Activated CD8-positive, alpha-beta memory T cell treated with anti-CD3 and anti-CD28 coated beads for 48 hours (primary cell): ENCODE measurements at places on chromosomes 4 and X.

- DNase-seq = no peak
Measured at GRCh38 chr4:150387981-150388380, 194.0 kb upstream of the MAB21L2 start.

DNA sequence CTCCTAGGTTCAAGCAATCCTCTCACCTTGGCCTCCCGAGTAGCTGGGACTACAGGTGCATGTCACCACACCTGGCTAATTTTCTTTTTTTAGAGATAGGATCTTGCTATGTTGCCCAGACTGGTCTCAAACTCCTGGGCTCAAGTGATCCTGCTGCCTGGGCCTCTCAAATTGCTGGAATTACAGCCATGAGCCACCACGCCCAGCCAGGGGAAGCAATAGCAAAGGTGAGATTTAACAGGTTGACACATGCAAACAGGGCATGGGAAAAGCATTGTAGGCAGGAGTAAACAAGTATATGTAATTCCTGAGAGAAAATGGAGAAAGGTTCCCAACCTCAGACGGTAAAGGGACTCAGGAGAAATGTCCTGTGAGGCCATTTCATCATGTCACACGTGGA, 33.6 kb upstream of the TBL1X start:
- no peak for DNase-seq

DNA sequence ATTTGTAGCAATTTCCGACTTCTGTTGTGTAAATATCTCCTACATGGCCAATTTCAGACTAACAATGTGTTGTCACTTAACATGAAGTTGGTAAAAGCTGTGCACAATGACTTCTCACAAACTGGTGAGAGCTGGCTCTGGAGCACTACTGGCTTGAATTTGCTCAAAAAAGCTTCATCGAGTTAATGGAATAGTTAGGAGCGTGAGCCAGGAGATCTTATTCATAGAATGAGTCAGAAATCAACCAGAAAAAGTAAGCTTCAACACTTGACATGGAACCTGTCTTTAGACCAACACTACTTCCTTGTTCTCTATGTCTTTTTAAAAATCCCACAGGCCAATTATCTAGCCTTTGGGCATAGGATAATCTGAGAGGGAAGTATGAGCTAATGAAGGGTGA, 7.9 kb upstream of the CHRDL1 start:
- no peak for DNase-seq

DNA sequence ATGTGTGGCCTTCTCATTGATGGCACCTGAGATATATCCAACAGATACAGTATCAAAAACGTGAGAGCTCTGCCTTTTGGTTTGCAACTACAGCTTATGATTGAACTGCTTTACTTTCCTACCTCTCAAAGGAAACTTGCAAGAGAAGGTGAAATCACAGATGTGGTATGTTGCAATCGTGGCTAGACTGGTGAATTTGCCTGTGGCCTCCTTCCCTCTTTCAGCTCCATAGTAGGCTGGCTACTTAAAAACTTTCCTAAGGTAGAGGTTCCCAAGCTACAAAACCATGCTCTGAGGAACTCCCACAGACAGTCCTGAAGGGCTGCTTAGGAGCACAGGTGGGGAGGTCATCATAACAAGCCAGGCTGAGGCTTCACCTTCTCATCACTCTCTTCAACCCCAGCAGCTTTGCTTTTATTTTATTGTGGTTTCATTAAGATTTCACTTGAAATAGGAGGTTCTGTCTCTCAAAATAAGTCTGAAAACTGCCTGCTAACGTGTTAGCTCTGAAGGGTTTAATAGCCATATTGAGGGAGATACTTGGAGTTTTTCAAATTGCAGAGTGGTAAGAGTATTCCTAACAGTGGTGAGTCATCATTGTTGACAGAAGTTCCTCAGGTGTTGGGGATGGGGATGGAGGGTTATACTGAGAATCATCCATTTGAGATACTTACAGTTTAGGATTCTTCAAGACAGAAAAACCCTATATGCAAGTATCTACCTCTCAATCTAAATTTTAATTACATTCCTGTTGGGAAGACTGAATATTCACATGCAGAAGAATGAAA, 93.5 kb upstream of the UCP1 start:
- no peak for DNase-seq

- no peak for DNase-seq
Measured at GRCh38 chrX:81054904-81055303, 146.8 kb downstream of the HMGN5 start.

- no peak for DNase-seq
Measured at GRCh38 chrX:54807524-54808108, at the start of gene MAGED2. Gene MAGED2, plus strand, starts transcription at chrX:54807745. Its CDS starts 1,587 bp downstream, at chrX:54809332.

DNA sequence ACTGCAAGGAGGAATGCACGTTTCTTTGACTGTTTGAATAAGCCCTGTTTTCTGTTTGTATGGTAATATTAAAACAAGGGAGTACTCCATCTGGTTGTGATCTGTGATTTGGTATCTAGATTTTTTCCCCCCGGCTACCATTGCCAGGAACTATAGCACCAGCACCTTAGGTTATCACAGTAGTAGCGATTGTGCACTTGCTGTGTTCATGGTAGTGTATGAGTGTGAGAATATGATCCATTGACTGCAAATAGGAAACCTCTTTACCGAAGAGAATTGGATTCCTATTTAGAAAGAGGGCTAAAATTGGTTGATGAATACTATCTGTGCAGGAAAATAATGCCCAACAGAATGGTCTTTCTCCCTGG, 69.9 kb downstream of the LARP7 start:
- DNase-seq = no peak

DNA sequence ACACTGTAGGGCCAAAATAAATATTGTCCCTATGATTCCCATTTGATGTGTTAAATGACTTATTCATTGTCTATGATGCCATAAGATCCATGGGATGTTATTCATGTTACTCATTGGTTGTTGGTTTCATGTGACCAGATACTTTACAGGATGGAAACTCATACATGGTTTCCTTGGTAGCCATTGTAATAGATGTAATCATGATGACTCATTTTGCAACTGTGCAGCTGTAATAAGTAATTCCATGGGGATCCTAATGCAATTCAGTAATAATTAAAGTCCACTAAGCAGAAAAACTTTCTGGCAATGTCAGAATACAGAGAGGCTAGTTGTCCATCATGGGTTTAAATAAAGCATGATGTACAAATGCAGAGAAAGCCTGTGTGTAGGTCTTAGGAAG, 389.7 kb upstream of the NR3C2 start:
- DNase-seq = no peak

DNA sequence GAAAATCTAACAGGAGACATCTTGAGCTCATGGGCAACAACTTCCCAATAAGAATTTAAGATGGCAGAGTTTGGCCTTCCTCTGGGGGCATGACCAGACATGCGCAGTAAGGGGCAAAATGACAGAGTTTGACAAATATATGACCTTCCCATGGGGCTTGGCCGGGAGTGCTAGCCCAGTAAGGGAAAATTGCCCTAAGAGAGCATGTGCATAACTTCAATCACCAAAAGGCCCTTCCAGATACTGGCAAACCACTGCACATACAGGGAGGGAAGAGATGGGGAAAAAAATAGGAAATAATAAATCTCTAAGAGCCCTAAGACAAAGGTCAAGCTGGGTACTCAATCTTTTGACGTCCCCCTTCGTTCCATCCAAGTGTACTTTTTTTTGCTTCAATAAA, 13.4 kb downstream of the TIFA start:
- DNase-seq = no peak

DNA sequence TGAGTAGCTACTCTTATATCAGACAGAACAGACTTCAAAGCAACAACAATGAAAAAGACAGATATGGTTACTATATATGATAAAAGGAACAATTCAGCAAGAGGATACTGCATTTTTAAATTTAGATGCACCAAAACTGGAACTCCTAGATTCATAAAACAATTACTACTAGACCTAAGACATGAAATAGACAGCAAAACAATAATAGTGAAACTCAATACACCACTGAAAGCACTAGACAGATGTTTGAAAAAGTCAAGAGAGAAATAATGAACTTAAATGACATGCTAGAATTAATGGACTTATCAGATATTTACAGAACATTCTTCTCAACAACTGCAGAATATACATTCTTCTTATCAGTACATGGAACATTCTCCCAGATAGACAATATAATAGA, 99.5 kb upstream of the ITM2A start:
- DNase-seq = no peak

- no peak for DNase-seq
Measured at GRCh38 chr4:127631420-127631819, 1.3 kb upstream of the INTU start.

DNA sequence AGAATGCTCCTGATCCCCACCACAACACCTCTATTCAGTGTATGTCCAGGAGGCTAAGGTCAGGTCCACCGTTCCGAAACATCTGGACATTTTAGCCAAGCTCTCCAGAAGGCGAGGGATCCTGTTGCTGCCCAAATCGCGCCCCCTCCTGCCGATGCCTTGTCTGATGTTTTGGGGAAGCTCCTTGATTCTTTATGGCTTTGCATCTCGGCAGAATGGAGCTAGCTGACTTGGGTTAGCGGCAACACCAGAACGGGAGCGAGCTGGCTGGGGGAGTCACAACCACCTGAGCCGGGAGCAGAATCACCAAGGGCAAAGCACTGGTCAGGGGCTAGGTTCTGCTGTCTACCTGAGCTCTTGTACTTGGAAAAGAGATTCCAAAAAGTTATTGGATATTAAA, 6.6 kb upstream of the POU3F4 start:
- DNase-seq = no peak

GRCh38 chr4:82786828-82787227, 11.8 kb downstream of the SCD5 start:
- DNase-seq = no peak

- DNase-seq = no peak
Measured at GRCh38 chr4:185591679-185592141, 56.4 kb upstream of the PDLIM3 start.
